ENCODE measurements at places on chromosomes 16 and 17.
A peak's percentile ranks its signal among the peaks of the same experiment; 100 is the strongest.

- DNase-seq, result no peak
Measured at GRCh38 chr16:48501516-48502377, 108.2 kb downstream of the N4BP1 start.

DNA sequence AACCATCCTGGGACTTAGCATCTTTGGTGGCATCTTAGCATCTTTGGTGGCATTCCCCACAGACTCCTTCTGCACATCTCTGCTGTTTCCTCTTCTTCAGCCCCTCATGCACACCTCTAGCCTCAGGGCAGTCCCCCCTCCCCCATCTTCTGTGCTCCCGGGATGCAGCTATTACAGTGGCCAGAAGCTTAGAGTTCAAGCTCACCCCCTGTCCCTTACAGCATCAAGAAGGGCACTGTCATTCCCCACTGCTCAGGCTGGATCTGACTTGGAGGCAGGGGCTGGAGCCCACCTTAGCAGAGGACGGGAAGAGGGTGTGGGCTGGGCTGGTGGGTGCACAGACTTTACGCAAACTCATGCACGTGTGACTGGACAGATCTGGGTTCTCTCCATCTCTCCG is 650 bp downstream of the EPN3 start:
- DNase-seq, result no peak

GRCh38 chr17:42421507-42422338 is 1.3 kb downstream of the CAVIN1 start:
- DNase-seq, result peak; percentile 36

DNA sequence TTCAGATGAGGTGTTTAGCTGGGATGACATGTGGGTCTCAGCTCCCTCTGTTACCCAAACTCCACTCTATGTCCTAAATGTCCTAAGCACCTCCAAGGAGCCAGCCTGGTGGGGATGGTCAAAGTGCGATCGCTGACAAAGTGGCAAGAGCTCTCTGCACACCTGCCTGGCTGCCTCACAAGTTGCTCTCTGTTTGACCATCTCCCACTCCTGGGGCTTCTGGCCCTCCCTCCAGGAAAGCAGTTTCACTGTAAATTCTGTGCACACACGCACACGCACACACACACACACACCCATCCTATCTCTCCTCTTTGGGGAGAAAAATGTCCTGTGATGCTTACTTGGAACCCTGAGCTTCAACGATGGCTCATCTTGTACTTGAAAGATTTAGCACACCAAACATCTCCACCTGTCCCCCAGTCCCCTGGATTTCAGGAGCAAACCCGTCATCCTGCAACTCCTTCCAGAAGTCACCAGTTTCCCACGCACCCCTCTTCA is 1.7 kb downstream of the PITPNA start:
- no peak for DNase-seq

DNA sequence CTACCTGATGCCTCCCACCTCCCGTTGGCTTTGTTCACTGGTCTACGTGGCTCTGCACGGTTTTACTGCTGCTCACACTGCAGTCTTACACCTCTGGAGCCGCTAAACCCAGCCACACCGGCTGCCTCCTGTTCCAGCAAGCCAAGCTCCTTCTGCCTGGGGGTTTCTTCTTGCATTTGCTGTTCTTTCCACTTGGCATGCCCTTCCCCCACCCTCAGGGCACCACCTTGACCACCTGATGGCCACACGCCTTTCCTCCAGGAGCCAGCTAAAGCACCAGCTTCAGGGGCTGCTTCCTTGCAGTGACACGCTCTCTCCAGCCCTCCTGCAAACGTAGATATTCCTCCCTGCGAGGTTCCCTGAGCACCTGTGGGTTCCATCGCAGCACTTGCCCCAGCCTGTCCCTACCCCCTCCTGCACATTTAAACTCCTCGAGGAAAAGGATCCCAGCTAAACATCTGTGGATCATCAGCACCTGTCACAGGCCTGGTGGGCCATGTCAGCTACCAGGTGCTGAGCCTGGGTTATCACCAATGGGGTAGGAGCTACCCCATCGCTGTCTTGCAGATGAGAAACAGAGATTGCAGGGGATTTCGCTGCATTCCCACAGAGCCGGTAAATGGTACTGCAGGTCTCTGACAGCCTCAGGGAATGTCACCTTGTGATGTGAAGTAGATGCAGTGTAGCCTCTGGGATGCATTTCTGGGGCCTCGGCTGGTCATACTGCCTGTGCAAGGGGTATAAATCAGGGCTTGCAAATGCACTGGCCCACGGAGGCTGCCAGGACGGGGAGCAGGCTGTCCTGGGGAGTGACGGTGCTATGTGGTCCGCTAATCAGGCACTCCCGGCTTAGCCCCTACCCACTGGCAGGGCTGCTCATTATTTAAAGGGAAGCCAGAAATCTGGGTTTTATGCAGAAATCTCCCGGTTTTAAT is 285.2 kb downstream of the CPPED1 start:
- no peak for DNase-seq

DNA sequence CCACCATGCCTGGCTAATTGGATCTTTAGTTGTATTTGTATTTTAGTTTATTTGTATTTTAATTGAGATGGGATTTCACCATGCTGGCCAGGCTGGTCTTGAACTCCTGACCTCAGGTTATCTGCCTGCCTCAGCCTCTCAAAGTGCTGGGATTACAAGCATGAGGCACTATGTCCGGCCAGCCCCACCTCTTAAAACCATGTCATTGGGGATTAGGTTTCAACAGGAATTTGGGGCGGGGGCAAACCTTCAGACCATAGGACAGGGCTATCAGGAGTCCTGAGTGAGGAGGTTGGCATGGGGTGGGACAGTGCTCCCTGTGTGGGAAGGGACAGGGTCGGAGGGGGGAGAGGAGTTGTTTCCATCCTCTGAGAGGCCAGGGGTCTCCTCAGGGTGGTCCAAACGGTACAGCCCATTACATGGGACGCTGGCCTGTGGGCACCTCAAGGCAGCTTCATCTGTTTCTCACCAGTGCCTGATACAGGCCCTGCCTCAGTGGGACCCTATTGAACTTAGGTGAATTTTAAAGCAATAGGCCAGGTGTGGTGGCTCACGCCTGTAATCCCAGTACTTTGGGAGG is 21.6 kb downstream of the GAA start:
- DNase-seq, result no peak

- no peak for DNase-seq
Measured at GRCh38 chr17:76707985-76708807, 2.6 kb downstream of the MXRA7 start.

- no peak for DNase-seq
Measured at GRCh38 chr17:82333279-82334171, at the start of gene SECTM1. TSS of gene SECTM1 (minus strand) at chr17:82333766. CDS start at chr17:82327240, 6,526 bp downstream.

DNA sequence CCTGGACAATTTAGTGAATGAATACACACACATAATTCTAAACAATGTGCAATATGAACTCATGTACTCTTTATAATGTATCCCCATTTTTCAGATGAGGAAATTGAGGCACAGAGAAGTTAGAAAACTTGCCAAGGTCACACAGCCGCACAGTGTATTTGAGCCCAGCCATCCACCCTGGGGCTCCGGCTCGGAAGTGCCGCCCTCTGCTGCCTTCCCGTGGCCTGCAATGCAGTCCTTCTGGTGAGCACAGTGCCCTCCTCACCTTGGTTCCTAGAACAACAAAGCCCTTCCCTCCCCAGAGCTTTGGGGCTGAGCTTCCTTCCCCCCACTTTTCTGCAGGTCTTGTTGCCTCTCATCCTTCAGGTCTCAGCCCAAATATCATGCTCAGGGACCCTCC is 63.7 kb downstream of the C16orf78 start:
- DNase-seq, result no peak
